ENCODE measurements at places on chromosomes 6 and 20. TPM values are rescaled to one million over a fixed set of nuclear protein-coding genes. Genes with fewer than 3 reads are reported as not detected.

Gene C6orf118
- total RNA-seq, result not detected

Gene SNX21
- 75.8 TPM for total RNA-seq

Gene CST4
- total RNA-seq, result not detected

Gene CALHM6
- 3.9 TPM for total RNA-seq

Gene FOXQ1
- total RNA-seq, result 0.17 TPM

Gene LY86
- total RNA-seq, result not detected

Gene MYCT1
- total RNA-seq, result not detected

Gene TPBG
- 13.0 TPM for total RNA-seq

Gene MYLIP
- 9.1 TPM for total RNA-seq

Gene F13A1
- total RNA-seq, result 7.6 TPM

Gene TBX18
- total RNA-seq, result 26.1 TPM

Gene EYS
- total RNA-seq, result 0.98 TPM

Gene PNLDC1
- not detected for total RNA-seq

Gene SLC2A10
- 21.0 TPM for total RNA-seq

Gene DCBLD1
- 38.6 TPM for total RNA-seq

Gene FAM217A
- total RNA-seq, result not detected

Gene IMPG1
- not detected for total RNA-seq

Gene DEFB124
- total RNA-seq, result not detected

Gene HTR1E
- not detected for total RNA-seq

Gene IL17A
- total RNA-seq, result not detected

Gene ENPP1
- 26.5 TPM for total RNA-seq

Gene PSMA7
- total RNA-seq, result 503 TPM

Gene CCN2
- total RNA-seq, result 46.6 TPM

Gene AIF1
- not detected for total RNA-seq

Gene CCM2L
- total RNA-seq, result not detected

Gene SLC22A2
- total RNA-seq, result not detected

Gene TOMM6
- 157 TPM for total RNA-seq

Gene VSX1
- total RNA-seq, result not detected

Gene TINAG
- total RNA-seq, result 0.29 TPM

Gene BPI
- total RNA-seq, result not detected

Gene LPA
- total RNA-seq, result not detected

Measured in LHCN-M2 (cell line).